ENCODE measurements at places on chromosomes 6 and 20.

GRCh38 chr20:6008254-6008653 lies 45.6 kb downstream of the LRRN4 start:
- no peak for DNase-seq

GRCh38 chr6:29858006-29858405 lies 30.4 kb downstream of the HLA-G start:
- DNase-seq: no peak

DNA sequence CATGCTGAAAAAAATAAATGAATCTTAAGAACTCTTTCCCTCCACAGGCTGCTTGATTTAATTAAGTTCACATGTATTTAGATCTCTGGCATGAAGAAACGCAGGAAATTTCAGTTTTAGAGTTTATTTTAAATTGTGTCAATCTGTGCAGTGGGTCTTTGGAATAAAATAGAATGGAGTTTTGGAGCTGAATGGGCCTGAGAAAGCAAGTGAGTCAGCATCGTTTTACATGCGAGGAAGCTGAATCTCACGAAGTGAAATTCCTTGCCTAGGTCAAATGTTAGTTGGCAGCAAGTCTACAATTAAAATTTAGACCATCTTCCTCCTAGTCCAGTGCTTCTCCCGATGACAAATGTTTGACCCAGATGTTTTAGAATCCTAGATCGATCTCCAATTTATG lies 22.4 kb downstream of the MAP7 start:
- DNase-seq: no peak

GRCh38 chr6:108355890-108356289 lies 61.0 kb downstream of the AFG1L start:
- DNase-seq: no peak

DNA sequence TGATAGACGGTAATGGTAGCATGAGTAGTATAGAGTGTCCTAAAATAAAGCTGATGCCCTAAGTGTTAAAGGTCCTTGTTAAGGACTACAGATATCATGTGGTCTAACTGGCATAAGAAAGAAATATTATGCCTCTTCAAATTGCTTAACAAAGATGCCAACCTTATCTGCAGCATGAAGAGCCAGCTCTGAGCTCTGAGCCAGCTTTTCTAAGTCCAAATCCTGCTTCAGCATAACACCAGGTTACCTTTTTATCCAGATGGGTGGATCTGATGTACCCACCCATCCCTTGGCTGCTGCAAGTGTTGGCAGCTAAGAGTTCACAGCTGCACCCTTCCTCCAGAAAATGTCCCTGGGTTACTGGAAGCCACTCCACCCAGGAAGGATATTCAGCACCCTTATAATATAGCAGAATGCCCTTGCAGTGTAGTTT lies 83.8 kb downstream of the TENT5A start:
- DNase-seq: no peak

DNA sequence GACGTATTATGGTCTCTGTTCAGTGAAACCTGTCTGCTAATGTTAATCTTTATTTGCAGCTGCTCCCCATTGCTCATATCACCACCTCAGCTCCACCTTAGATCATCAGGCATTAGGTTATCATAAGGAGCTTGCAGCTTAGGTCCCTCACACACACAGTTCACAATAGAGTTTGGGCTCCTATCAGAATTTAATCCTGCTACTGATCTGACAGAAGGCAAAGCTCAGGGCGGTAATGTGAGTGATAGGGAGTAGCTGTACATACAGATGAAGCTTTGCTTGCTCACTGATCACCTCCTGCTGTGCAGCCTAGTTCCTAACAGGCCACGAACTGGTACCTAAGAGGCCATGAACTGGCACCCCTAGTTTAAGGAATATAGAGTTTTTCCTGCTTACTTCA lies 989.7 kb downstream of the EYS start:
- DNase-seq: no peak

GRCh38 chr20:3660262-3661059 lies 2.7 kb downstream of the GFRA4 start:
- DNase-seq: no peak

GRCh38 chr6:73657201-73657600 lies 3.4 kb upstream of the SLC17A5 start:
- no peak for DNase-seq

DNA sequence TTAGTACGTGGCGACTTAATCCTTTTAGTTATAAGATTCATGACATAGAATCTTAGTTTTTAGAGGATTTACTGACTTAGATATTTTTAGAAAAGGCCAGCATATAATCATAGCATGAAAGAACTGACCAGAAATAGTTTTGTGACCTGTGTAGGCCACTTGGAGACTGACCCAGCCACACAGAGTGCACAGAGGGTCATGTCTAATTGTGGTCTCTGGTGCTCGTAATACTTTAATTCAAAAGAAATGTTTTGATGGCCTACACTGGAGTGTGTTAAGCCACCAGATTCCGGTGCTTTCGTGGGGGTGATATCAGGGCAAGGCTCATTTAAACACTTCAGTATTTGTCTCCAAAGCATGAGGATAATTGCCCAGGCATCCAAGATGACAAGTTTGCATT lies 11.4 kb downstream of the PCMTD2 start:
- DNase-seq: no peak

- DNase-seq: no peak
These were observed 22.8 kb downstream of the FYN start for GRCh38 chr6:111850295-111850937.

- no peak for DNase-seq
These were observed 43.1 kb upstream of the SCML4 start for GRCh38 chr6:107867302-107867615.

GRCh38 chr6:149445095-149445466 lies 39.7 kb downstream of the ZC3H12D start:
- no peak for DNase-seq

DNA sequence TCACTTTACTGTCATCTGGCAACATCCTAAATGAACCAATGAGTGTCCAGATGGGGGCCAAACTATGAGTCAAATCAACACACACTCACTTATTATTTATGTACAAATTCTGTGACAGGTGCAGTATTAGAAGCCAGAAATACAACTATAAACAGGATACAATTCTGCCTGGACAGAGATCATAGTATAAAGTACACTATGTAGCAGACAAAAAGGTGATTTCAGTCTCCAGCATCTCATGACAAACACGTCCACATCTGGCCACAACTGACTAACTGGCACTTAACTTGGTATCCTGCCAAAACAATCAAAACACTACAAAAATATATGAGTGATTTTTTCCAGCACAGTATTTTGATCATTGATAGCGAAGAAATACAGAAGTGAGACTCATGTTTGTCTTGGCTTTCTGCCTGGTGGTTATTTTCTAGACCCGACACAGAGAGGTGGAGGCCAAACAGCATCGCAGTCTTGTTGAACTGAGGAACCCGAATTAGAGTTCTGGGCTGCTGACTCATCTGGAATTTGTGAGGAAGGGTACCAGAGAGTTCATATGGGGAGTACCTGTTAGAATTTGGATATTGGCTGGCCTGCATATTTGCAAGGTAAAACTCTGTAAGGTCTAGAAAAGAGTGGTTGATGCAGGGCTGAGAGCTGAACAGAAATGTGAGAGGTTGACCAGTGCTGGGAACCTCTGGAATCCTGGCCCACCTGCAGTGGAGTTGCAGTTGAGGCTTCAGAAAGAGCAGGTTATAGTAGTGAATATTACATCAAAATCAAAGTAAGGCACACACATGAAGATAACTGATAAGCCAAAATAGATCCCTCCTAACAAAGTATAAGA lies 475.2 kb downstream of the PTPRT start:
- DNase-seq: no peak

DNA sequence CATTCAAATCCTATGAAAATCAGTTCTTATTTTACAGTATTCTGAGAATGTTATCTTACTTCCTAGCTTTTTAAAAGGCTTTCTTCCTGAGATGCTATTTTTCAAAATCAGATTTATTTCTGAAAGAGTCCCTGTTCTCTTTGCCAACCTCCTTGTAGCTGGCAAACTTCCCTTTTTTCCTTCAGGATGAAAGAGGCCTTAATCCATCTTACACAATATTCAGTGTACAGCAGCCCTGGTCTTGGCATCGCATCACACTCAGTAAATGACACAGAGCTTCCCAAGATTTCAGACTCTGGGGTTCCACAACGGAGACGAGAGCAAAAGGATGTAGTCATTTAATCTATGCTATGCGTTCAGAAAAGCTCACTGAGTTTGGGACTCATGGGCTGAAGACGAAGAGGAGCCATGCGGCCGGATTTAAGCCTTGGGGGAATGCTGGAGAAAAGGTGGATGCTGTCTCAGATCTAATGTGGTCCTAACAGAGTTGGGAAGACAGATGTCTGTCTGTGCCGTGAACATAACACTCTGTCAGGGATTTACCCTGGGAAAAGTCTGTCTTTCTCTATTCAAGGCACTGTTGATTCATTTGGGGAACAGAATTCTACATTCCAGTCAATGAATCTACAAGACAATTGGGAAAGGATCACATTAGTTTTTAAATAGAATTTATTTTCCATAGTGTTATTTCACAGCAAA lies 616.4 kb upstream of the AGPAT4 start:
- no peak for DNase-seq

- DNase-seq: no peak
These were observed 375.1 kb downstream of the BTBD9 start for GRCh38 chr6:38264605-38265004.

DNA sequence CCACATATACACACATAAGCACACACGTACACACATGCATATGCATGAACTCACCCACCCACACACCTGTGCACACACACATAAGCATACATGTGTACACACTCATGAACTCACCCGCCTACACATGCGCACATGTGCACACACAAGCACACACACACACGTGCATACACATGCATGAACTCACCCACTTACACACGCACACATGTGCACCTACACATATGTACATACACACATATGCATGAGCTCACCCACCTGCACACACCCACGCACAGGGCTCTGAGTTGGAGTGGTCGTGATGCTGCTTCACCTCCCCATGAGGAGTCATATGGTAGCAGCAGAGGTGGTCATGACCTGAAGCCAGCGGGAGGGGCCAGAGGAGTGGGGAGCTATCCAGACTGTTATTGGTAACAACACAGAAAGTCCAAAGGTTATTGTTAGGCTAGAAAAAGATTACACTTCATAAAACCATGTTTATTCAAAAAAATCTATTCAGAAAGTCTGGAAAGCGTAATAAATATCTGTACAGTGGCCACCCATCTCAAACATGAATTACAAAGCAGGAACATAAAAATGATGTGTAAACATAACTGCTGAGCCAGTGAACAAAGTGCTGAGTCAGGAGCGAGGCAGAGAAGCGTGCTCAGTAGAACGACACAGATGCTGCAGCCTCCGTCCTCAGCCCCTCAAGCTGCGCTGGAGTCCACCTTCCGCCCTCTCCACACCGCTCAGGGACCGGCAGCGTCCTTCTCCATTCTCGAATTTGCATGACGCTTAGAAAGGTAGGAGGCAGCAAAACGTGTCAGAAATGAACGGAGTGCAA lies 26.4 kb upstream of the MPC1 start:
- no peak for DNase-seq

- no peak for DNase-seq
These were observed 16.7 kb upstream of the RAMACL start for GRCh38 chr6:166603043-166603690.

DNA sequence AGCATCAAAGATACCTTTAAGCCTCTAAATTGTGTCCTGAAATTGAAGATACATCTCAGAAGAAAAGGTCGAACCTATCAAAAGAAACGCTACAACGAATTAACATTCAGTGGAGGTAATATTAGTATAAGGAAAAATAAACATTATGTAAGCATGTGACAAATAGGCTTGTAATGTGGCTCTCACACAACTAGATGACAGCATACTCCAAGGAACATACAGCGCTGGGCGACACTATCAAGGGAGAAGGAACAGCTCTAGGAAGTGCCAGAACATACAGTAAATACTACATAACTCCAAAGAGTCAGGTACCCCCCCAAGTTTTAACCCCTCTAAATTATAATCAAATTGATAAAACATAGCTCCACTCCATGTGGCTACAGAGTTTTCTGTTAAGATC lies 103.5 kb downstream of the LAMP5 start:
- DNase-seq: no peak

DNA sequence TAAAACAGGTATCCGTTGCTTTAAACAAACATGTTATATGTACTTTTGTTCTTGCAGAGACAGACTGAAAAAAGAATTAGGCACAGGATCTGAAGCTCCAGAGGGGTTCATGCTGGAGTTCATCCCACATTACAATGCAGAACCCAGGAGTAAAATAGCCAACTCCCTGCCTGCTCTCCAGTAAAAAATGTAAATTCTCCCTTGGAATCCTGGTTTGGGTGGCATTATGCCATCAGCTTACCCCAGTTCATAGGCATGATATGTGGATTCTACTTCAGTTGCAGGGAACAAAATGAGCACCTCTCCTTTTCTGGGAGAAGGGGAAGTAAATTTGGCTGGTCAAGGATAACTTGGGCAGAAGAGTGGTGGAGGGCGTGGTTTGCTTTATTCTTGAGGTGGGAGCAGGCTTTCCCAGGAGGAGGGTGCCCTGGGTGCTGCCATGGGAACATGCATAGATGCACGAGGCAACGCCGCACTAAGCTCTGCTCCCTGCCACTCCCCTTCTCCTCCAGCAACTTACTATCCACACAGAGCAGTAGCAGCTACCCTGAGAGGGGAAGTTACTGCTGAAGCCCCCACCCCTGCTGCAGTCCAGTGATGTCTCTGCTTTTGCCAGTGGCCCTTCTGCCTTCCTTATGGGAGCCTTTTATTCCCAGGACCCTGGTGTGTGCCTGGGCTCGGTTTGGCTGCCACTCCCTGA lies 71.6 kb upstream of the GLP1R start:
- no peak for DNase-seq

GRCh38 chr6:136723780-136724179 lies 68.5 kb downstream of the MAP3K5 start:
- no peak for DNase-seq

DNA sequence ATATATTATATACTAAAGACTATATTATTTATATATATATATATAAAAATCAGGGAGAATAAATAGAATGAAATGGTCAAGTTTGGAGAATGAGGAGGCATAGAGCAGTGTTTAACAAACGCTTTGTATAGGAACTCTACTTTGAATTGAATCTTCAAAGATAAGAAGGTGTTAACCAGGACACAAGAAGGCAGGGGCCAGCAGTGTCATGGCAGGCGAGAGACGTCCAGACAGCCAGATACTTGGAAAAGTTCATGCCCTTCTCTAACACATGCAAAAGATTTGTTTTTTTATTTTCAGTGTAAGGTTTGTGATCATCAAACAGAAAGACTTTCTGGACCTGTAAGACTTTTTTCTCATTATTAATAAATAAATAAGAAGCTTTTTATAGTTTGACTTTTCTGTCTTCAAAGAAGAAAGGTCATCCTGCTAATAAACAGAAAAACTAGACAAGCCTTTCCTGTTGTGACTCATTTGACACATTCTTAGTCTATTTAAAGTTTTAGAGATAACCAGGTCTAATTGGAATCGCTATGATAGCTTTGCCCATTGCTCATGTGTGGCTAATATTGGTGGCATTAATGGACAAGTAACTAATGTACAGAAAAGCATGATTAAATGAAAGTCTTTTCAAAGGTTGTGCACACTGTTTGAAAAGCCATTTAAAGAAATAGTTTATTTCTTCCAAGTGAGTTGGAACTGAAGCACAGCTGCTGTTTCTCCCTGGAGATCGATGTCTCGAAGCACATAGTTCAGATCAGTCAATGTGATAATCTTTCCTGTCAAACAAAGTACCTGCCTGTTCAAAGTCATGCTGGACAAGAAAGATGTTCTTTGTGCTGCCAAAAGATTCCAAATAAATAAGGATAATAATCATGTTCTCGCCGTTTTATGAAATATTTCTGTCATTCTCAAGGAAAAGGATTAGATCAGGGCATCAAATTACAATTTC lies 420.4 kb upstream of the OPRM1 start:
- no peak for DNase-seq

Data from NCI-H1048 (cell line).